ENCODE measurements at places on chromosomes 13 and 19. TPM values are rescaled to one million over a fixed set of nuclear protein-coding genes. Genes with fewer than 3 reads are reported as not detected.

The SETDB2 gene
- 7.3 TPM for total RNA-seq

The CGB5 gene
- not detected for total RNA-seq

The TNNI3 gene
- total RNA-seq: not detected

The NALCN gene
- total RNA-seq: 8.5 TPM

The ZNF813 gene
- total RNA-seq: 2.0 TPM

The ZNF442 gene
- total RNA-seq: 0.44 TPM

The S1PR5 gene
- not detected for total RNA-seq

Data from MCF 10A (cell line).